NCI-H1092 (cell line): ENCODE measurements at places on chromosomes 1 and 21.
A peak's percentile ranks its signal among the peaks of the same experiment; 100 is the strongest.

GRCh38 chr1:161954050-161954449, 69.6 kb downstream of the OLFML2B start:
- no peak for DNase-seq

DNA sequence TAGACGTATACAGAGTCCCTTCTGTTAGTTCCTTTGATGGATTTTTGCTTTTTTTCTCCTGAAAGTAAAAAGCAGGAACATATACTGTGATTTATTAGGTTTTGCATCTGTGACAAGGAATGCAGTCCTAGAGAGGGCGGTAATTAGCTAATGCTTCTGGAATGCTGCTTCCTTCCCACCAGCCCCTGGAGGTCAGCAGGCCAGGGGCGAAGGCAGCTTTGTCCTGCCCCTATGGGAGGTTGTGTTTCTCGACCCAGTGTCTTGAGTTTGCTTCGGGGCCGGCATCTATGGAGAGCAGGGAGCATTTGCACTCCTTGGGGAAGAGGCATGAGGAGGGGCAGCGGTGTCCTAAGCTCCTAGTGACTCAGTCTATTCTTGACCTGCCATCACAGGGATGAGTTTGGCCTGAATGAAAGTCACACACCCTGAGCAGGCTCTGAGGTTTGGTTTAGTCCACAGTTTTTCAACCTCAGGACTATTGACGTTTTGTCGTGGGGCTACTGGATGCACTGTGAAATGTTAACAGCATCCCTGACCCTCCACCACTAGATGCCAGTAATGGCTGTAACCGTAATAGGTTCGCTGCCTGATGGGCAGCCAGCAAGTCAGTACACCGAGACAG, 85.0 kb upstream of the KCNJ15 start:
- no peak for DNase-seq

DNA sequence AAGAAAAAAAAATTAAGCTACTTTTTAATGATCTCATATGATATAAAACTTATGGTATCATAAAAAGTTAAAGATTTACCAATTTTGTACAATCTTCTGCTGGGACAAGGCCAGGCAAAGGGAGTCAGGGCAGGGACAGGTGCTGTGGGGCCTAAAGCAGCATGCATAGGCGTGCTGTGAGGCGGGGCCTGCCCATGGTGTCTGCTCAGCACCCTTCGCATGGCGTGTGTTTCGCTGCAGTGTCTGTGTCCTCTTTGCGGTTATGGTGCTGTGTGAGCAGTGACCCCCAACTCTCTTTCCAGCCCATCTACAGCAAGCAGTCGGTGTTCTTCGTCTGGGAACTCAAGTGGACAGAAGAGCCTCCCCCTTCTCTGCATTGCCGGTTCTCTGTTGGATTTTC, 13.4 kb upstream of the PWP2 start:
- no peak for DNase-seq

GRCh38 chr1:14968251-14968851, 185.2 kb upstream of the TMEM51 start:
- no peak for DNase-seq

DNA sequence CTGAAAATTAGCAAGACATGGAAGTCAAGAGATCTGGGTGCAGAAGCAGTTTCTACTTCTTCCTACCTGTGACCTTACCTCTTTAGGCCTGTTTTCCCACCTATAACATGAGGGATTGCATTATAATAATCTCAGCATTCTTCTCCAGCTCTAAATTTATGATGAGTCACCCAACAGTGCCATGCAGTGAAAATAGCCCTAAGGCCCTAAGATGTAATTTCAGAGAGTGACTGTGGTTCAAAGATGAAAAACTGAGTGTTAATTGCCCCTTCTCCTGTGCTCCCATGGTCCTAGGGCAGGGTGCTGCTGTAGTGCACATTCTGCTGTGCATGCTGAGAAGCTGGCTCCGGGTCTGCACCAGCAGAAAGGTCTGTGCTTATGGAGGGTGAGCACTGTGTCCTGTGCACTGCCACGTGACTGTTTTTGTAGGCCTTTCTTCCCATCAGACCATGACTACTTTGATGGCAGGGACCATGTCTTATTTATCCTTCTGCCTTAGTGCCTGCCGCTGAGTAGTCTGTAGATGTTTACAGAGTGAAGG, 29.7 kb downstream of the JUN start:
- no peak for DNase-seq

- DNase-seq, result no peak
These were observed 298.8 kb downstream of the TGFB2 start for GRCh38 chr1:218643926-218644325.

- no peak for DNase-seq
These were observed 75.2 kb upstream of the NGF start for GRCh38 chr1:115413208-115413607.

- no peak for DNase-seq
These were observed 111.5 kb downstream of the CNIH3 start for GRCh38 chr1:224727351-224728289.

DNA sequence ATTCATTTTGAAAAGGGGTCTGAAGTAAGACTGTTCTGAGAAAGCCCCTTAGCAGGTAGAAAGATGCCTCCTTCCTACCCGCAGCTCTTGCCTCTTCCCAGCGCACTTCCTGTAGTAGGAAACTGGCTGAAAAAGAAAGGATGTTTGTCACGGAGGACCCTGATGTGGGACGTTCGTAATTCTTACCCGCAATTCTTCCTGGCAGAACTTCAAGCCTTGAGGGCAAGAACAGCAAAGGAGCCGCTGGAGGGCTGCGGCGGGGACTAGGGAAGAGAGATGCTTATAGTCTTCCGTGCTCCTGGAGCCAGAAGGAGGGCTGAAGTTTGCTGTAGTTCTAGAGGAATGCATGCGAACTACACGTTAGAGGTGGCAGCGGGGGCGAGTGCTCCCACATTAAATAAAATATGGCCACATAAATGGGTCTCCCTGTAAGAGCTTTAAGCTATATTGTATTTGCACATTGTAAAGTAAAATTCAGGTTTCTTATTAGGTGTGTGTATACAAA, 6.3 kb downstream of the C1orf53 start:
- DNase-seq, result no peak

GRCh38 chr1:83961571-83962295, 37.2 kb downstream of the TTLL7 start:
- DNase-seq, result no peak

DNA sequence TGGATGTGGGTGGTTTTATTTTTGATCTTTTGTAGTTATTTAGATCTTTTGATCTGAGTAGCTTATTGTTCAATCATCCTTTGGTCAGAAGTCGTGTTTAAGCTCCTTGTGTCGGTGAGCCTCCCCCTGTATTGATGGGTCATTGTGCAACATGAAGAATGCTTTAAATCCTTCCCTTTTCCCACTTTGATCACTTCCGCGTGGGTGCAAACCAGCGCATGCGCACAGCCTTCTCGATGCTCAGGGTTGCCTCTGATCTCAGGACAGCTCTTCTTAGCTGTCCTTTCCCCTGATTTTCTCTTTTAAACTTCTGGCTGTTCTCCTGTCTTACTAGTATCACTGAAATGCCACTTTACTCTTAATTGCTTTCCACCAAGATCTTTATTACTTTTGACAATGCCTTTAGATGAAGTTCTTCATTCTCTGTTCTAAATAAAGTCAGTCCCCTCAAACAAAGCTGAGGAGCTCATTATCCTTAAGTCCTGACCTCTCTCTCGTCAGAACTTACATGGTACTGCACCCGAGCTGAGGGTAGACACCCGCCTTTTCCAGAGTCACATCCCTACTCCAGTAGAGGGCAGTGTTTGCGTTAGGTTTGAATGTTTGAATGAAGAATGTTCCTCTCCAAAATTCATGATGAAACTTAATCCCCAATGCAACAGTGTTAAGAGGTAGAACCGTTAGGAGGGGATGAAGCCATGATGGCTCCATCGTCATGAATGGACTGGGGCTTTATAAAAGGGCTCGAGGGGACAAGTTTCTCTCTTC, 547.9 kb upstream of the TMPRSS15 start:
- peak; percentile 26 for DNase-seq
